ENCODE measurements at places on chromosomes 7 and 10.
A peak's percentile ranks its signal among the peaks of the same experiment; 100 is the strongest.

GRCh38 chr7:102927312-102927933 is 14.6 kb downstream of the LRRC17 start:
- DNase-seq: no peak

DNA sequence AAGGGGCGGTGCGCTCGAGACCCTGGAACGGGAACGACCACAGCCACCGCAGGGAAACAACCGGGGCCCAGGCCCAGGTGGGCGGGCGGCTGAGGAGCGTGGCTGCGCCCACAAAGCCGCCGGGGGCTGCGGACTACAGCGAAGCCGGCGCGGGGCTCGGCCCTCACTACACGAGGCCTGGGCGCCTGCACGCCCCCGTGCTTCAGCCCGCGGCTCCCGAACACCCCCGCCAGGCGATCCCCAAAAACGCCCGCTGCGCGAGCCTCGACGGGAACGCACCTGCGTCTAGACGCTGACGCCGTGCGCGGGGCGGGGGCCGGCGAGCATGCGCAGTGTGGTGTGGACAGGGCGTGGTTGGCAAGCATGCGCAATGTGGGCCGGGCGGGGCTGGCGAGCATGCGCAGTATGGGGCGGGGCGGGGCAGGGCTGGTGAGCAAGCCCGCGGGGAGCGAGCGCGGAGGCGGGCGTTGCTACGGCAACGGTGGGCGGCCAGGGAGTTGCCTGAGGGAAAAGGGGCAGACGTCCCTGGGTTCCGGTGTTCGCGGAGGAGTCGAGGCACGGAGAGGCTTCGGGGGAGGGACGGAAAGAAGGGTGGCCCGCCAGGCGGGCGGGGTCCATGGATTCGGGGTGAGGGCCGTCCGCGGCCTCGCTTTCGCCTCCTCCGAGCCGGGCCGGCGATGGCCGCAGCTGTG is at the start of gene RNF32:
RNF32 (plus strand) TSS at position 518 of the 692 bp plus-strand sequence. CDS start 3,104 bp downstream, outside the sequence.
- peak; percentile 100 for DNase-seq

DNA sequence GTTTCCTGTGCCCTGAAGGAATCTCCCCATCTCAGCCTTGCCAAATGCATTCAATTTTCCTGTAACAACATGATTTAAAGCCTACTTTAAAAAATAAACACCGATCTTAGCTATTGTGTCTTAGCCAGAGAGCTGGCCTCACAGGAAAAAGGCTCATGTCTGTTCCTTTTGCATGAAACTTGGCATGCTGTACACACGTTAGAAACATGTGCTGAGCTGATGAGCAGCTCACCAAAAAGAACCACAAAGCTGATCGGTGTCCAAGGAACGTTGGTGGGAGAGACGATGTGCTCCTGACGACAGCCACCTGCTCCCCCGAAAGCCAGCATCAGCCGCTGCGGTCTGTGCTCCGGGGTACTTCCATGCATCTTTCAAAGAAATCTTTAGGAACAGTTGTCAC is 135.9 kb downstream of the ADARB2 start:
- no peak for DNase-seq

- DNase-seq: no peak
Measured at GRCh38 chr10:58385784-58386112, 538 bp downstream of the TFAM start.

DNA sequence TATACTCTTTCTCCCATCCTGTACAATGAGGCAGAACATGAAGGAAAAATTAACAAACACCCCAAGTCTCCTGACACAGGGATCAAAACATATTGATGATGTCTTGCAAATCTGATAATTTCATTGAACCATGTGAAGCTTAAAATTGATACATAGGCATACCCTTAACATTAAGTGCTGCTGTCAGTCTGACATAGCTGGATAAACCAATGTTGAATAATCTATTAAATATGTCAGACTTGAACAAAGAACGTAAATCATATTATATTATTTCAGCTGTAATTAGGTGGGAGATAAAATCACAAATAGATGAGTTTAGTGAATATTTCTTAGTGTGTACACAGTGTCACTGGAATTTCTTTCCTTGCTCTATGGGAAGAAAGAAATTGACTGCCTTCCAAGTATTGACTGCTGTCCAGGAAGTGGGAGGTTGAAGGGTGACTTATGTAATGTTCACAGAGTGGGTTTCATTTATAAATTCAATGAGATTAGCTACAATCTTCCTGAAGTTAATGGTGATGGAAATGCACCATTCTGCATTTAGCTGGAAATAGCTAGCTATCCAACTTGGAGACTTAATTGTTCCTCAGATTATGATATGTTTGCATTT is 170.8 kb downstream of the AUTS2 start:
- DNase-seq: no peak

- DNase-seq: no peak
Measured at GRCh38 chr10:26479766-26480492, 41.8 kb downstream of the APBB1IP start.

GRCh38 chr7:105269397-105269796 is 119.3 kb downstream of the SRPK2 start:
- DNase-seq: no peak

- DNase-seq: no peak
Measured at GRCh38 chr10:117626228-117626627, 83.7 kb downstream of the EMX2 start.

GRCh38 chr10:110057456-110057855 is 49.7 kb downstream of the ADD3 start:
- DNase-seq: no peak

- peak; percentile 34 for DNase-seq
Measured at GRCh38 chr7:150876817-150877526, 24.7 kb downstream of the AOC1 start.

GRCh38 chr10:52391927-52392602 is 78.0 kb downstream of the DKK1 start:
- no peak for DNase-seq

- DNase-seq: no peak
Measured at GRCh38 chr10:49129376-49129775, 4.4 kb downstream of the FAM170B start.

DNA sequence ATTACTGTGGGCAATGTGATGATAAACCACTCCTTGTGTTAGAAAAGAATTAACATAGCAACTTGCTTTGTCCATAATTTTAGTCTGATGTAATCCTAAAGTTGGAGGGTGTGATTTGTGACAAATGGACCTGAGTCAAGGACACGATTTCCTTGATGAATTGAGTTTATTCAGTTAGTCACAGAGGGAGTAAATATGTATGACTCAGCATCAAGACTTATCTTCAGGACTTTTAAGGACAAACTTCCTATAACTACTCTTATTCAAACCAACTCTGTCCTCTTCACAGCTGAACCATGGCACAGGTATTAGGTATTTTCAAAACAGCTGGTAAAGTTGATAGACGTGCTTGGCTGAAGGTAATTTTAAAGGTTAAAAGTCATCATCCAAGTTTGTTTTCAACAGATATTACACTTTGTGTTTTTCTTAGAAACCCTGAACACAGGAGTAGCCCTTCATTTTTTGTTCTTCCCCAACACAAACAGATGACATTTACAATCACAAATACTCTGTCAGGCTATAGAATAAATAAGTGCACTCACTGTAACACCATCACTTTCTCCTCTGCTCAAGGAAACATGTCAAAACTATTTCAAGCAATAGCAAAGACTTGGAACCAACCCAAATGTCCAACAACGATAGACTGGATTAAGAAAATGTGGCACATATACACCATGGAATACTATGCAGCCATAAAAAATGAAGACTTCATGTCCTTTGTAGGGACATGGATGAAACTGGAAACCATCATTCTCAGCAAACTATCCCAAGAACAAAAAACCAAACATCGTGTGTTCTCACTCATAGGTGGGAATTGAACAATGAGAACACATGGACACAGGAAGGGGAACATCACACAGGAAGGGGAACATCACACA is 54.5 kb downstream of the COA1 start:
- no peak for DNase-seq

GRCh38 chr7:46571996-46572395 is 650.9 kb upstream of the IGFBP3 start:
- no peak for DNase-seq

DNA sequence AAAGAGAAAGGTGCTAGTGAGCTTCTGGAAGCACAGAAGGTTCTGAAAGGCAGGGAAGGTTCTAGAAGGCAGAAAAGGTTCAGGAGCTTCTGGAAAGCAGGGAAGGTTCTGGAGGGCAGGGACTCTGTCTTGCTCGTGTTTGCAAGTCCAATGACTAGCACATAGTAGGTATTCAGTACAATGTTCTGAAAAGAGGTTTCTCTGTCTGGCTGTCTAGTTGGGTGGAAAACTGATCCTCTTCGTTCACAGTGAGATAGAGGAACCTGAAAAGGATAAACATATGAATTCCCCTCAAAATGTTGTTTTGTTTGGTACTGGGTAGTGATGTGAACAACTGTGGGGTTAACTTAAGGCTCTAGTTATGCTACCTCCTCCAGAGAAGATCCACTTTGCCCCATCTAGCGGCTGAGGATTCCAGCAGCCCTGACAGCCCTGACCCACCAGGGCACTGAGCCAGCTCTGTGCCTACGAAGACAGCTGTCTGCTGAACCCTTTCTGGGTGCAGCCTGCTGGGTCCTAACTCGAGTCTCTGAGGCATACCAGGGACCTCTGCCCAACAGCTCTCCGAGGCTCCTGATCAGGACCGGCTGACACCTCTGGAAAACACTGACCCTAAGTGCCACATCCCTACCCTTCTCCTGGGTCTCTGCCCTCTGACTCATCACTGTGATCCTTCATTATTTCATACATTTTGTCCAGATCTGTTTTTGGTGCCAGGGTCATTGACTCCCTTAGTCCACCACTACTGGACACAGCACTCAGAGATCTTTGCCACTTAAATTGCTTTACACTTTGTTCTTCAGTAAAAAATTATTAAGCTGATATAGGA is 15.4 kb downstream of the PTPRN2 start:
- no peak for DNase-seq
